ENCODE measurements at places on chromosomes 3 and 15.

- no peak for DNase-seq
Observed at GRCh38 chr3:153026026-153026425, 136.0 kb upstream of the RAP2B start.

DNA sequence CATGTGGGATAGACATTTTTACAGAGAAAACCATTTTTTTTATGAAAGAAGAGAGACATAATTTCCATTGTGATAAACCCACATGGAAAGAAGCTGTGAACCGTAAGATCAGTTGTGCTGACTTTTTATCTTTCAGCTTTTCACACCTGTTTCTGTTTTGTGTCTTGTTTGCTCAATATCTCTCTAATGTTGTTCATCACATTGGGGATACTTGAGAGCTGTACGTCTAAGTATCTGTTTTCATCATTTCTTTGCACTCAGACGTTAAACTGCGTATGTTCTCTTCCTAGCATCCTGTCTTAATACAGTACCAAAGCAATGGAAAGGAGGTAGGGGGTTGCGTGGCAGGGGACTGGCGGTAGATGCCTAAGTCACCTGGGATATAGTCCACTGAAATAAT lies 449.0 kb downstream of the NAALADL2 start:
- DNase-seq = no peak

GRCh38 chr15:51121118-51121517 lies 26.4 kb upstream of the TNFAIP8L3 start:
- DNase-seq = peak; percentile 14

DNA sequence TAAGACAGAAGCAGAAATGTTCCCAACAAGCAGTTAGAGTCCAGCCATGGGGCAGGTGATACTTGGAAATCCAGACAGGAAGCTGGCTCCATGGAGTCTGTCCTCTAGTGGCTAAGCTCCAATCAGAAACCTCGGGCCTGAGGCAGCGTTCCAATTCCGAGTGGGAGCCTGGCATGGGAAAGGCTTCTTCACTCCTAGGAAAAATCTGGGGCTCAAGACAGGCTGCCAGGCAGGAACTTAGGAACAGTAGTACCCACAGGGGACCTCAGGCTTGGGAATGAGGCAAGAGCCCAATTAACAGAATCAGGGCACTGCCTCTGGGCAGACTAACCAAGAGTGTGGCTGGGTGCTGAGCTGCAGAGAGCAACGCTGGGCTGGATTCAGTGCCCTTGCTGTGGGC lies 6.2 kb upstream of the ATP13A4 start:
- no peak for DNase-seq
